Osteoblast (primary cell): ENCODE measurements at places on chromosomes 1 and 21.

DNA sequence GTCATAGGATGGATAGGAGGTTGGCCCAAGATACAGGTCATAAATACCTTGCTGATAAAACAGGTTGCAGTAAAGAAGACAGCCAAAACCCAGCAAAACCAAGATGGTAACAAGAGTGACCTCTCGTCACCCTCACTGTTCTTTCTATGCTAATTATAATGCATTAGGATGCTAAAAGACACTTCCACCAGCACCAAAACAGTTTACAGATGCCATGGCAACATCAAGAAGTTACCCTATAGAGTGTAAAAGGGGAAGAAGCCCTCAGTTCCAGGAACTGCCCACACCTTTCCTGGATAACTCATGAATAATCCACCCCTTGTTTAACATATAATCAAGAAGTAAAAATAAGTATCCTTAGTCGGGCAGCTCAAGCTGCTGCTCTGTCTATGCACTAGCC, 671.9 kb downstream of the PTPRC start:
- no peak for DNase-seq

DNA sequence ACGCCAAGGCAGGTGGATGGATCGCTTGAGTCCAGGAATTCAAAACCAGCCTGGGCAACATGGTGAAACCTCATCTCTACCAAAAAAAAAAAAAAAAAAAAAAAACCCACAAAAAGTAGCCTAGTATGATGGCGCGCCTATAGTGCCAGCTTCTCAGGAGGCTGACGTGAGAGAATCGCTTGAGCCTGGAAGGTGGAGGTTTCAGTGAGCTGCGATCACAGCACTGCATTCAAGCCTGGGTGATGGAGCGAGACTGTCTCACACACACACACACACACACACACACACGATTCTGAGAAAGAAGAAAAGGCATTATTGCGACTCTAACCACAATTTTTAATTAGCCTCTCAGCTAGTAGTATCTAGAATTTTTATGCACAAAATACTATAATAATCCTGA, 86.5 kb downstream of the RASAL2 start:
- no peak for DNase-seq

DNA sequence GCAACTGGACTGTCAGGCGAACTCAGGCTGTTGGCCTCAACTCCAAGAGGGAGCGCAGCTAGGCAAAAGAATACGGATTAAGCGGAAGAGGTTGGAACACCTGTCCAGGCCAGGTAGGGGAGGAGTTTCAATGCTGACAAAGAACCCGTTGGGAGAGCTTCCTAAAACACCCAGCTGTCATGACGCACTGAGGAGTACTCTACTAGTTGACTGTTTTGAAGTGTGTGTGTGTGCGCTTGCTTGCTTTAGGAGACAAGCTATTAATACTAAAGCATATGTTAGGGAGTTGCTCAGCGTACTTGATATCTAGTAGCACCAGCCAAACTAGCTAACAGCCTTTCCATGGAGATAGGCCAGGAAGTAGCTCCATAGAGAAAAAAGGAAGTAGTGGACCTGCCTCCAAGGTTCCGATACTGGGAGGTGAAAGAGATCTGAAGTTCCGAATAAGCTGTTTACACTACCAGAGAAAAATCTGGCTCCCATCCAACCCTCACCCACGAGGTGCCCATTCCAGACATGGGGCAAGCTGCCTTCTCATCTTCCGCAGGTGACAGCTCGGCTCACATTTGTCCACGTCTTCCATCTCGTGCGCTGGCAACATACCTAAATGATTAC, 974 bp upstream of the FNBP1L start:
- no peak for DNase-seq

DNA sequence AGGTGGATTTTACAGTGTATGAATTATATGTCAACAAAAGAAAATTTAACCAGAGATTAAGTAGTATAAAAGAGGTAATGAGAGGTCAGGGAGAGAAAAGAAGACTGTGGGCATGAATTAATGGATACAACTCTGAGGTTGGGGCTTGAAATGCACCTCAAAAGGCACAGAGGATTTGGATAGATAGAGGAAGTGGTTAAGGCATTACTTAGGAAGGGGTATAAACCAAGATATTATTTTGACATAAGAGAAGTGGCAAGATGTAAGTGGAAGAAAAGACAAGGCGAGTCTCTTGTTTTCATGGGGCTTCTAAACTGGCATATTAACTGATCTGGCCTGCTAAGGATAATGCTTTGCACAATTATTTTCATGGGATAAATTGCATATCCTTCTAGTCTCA, 34.1 kb downstream of the RAP1A start:
- peak; percentile 14 for DNase-seq

DNA sequence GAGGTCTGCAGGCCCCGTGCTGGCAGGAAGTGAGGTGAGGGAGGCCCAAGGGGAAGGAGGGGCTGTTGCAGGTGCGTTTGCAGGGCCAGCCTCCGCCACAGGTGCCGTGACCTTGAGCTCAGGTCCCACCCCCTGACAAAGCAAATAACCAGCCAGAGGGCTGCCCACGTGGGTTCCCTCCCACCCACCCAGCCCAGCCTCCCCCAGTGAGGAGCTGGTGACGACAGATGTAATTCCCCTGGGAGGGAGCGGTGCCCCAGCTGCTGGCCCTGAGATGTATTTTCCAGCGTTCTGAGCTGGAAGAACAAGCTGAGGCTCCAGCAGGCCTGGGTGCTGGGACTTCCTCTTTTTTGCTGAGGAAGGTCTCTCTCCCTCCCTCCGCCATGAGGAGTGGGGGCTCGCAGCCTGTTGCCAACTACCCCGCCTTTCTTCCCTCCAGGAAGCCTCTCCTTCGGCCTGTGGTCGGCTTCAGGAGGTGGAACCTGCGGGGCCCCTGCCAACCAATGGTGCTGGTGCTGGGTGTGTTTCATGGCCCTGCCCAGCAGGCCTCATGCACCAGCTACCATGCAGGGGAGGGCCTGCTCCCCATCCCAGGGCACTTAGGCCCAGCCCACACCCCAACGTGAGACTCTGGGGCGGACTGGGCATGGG, 153.2 kb downstream of the PRDM16 start:
- peak; percentile 89 for DNase-seq

DNA sequence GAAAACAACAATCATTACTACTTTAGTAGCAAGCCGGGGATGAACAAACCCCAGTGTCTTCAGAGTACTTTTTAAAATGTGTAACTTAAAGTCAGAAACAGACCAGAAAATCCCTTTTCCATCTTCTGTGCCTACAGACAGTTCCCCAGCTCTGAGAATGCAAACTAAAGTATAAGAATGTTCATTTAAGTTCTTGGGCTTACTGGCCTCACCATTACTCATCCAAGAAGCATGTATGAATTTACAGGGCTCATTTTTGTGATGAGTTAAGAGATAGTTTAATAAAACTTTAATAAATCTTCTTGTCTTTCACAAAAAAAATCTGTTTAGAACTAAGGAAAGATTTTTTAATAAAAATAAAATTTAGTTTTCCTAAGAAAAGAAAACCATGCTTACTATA, 4.6 kb downstream of the LPGAT1 start:
- no peak for DNase-seq

GRCh38 chr1:110547017-110547416, 28.0 kb upstream of the KCNA10 start:
- no peak for DNase-seq

GRCh38 chr1:36755303-36756230, 272.9 kb upstream of the CSF3R start:
- DNase-seq: no peak

DNA sequence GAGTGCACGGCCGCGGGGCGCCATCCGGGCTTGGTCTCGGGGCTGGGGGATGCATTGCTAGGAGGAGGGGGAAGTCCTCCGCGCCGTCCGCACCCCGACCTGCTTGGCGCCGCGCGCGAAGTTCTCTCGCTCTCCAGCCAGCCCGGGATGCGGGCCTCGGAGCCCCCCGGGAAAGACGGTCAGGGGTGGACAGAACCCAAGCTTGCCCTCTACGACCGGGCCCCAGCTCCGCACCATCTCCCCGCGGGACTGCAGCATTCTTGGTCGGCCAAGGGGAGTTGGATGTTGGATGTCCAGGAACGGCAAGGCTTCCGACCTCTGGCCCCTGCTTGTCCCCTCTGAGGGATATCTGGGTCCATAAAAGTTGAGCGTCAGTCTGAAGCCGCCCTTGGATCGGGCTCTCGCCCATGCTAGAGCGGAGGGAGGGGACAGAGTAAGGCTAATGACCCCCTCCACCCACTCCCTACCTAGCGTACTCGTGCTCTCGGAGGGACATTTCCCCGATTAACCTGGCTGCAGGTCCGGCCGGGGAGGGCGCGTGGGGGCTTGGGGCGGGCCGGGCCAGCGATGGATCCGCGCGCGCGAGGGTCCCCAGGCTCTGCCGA, 522 bp downstream of the DISP3 start:
- peak; percentile 67 for DNase-seq

- DNase-seq: no peak
These were observed 272.0 kb downstream of the BRINP3 start for GRCh38 chr1:190205713-190206112.

GRCh38 chr1:202565890-202566602, 144.2 kb downstream of the SYT2 start:
- DNase-seq: no peak

DNA sequence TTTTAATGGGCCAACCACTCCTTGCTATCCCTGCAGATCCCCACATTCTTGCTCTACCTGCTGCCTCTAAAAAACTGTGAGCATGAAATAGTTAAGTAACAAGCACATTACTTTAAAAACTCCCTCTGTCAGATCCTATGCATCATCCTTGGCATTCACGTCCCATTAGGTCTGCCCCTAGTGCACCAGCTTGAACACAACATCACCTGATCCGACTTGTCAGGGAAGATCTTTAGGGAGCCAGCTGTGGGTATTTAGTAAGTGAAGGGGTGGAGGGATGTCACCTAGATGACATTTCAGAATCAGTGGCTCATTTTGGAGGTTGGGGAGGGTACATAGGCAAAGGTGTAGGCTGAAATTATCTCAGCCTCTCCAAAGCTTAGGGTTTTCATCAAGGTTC, 33.5 kb downstream of the RXRG start:
- no peak for DNase-seq

- DNase-seq: no peak
These were observed 103.0 kb downstream of the ZSCAN20 start for GRCh38 chr1:33575324-33575879.

DNA sequence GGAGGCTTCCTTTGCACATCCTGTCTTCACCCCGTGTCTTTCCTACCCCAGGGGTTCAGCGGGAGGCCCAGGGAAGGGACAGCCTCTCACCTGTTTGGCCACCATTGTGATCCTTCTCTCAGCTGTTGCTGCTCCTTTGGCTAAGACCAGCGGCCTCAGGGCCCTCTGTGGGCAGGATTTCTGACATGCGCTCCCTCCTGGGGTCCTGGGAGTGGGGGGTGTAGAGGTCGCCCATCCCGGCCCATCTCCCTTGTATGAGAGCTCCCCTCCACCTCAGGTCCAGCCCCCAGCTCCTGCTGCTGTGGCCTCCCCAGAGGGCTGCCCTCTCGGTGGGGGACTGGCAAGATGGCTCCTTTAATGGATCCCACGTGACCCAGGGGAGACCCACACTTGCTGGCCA, 120.5 kb downstream of the PRDM2 start:
- no peak for DNase-seq

GRCh38 chr1:55531644-55532043, 316.5 kb upstream of the USP24 start:
- peak; percentile 76 for DNase-seq

- no peak for DNase-seq
These were observed 82.5 kb downstream of the CDC14A start for GRCh38 chr1:100434831-100435230.

DNA sequence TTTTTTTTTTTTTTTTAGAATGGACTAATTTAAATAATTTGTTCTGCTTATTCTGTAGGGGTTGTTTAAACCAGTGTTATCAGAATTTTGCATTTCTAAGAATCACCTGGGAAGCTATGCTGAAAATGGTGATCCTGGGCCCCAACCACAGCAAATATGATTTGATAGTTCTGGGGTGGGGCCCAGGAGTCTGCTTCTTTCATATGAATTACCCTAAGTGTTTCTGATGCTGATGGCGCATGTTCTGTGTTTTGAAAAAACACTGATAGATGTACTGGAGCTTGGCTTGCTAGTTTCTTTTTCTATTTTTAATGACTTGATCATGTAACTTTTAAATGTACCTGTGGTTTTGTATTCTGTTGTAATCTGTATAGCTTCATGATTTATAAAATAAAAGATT, 89.3 kb downstream of the CDC14A start:
- DNase-seq: no peak

DNA sequence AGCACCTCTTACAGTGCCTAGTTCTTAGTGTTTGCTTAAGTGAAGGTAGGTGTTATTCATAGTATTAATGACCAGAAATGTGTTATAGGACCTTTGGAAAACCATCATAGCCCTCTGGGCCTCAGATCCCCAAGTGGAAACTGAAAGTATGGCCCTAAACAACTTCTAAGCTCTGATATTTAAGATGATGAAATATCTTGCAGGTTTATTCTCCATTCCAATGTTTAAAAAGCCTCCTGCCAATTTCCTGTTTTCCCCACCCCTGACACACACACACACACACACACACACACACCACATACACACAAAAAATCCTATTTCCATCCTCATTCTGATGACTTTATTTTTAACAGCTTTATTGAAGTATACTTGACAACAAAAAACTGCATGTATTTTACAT, 108.2 kb downstream of the DIRAS3 start:
- DNase-seq: no peak

DNA sequence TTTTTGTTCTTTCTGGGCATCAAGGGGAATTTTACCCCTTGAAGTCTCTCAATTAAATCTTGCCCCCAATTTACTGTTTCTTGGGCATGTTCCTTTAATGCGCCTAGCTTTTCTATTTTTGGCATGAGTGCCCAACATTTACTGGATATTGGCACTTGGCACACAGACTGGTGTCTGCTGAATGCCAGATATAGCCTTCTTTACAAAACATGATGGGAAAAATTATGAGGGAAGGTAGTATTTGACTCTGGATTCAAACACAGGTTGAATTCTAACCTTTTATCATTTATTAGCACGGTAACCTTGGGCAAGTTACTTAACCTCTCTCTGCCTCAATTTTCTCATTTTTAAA, 88.3 kb upstream of the GPR52 start:
- no peak for DNase-seq

DNA sequence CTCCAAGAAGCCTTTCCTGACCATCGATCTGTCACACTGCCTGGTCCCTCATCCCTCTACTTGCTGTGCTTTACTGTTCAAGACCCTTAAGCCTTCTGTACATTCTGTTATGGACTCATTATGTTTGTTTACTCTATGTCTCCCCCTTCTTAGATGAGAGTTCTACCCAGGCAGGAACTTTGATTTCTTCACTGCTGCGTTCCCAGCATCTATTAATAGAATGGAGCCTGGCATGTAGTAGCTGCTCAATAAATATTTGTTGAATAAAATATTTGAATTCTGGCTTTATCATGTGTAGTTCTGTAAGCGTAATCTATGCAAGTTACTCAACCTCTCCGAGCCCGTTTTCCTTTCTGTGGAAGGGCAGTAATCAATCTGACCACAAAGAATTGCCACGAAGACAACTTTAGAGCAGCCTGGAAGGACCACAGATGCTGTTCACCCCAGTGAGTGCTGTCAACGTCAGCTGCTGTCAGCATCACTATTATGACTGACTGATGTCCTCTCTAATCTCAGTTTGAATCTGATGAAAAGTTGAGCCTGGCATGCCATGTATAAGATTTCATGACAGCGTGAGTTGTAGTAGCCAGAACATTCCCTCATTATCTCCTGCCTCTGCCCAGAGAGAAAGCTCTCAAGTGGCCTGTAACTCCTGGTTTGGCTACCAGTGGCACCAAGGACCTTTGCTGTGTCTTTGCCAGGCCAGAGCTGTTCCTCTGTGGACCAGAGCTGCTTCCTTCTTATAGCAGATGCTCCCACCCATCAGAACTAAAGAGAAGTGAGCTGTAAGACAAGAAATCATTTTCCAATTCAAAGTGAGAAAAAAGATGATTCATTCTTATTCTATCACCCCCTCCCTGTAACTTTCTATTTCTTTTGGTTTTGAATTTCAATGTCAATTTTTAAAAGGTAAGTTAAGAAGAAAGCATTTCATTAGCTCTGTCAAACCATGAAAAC, 94.5 kb downstream of the PRDM2 start:
- DNase-seq: peak; percentile 64
